Amygdala (tissue), 56 donors: ENCODE measurements at places on chromosomes 16 and 17.

DNA sequence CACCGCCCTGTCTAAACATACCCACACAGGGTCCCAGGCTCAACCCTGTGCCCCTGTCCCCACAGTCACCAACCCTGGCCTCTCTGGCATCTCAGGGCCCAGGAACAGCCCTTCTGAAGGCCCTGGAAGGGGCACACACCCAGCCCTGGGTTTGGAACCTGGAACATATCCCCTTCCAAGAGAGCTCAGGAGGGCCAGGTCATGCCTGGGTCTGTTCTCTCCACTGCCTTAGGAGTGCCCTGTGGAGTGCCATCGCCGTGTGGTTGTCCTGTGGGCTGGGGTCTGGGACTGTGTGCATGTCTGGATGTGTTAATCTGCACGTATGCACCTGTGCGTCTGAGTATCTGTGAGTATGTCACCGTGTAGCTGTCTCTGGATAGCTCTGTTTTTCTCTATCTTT is 45.2 kb upstream of the ACSM2B start:
- no peak for DNase-seq

- no peak for DNase-seq
Observed at GRCh38 chr17:76560877-76561221, 21.0 kb downstream of the PRCD start.

DNA sequence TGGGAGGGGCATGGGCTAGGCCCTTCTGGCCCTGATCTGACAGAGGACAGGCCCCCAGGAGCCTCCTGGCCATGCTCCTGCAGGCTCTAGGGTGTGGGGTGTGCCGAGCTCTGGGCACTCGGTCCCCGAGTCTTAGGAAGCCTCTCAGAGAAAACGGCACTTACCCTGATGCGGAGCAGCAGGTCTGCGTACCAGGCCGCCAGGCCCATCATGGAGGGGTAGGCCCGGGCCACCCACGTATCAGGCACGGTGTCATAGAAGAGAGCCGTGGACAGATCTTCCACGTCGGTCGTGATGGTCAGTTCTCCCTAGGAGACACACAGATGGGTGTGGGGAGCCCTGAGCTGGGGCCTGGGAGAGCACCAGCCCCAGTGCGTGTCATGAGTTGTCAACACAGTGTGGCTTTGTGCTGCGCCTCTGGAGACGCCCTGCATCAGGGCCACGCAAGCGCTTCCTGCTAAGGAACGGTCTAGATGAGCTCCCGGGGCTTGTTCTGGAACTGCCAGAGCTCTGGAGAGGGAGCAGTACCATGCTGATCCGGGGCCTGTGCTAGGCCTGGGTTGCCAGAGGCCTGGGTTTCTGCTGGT is 47.9 kb downstream of the PGS1 start:
- no peak for DNase-seq

DNA sequence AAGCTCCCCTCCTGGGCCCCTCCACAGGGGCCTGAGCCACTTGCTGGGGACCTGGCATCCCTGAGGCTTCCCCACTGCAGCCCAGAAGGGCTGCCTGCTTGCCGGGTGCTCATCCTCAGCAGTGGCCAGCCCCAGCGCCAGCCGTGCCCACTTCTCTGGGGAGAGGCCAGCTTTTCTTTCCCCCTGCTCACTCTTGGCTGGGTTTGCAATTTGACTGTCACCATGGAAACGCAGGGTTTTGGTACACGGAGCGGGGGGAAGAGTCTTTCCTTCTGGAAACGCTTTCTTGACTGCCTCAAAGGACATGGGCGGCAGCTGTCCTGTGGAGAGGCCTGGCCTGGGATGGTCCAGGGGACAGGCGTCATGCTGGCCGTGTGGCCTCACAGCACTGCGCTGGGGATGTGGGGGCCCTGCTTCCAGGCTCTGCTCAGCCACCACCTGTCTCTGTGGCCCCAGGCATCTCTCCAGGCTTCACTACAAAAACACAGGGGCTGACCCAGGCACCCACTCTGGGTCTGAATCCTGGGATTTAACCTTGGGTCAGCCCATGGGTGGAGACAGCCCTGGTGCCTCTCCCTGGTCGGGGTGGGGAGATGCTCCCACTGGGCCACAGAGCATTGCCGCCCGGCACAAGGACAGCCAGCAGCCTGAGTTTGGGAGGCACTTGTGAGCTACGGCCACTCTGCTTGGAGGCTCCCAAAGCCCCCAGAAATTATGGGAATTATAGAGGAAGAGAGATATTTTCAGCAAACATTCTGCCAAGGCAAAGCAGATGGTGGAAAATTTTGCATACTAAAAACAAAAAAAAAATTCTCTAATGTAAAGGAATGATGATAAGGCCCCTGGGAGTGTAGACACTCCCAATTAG is 45.9 kb upstream of the DOC2B start:
- DNase-seq = peak; percentile 31

DNA sequence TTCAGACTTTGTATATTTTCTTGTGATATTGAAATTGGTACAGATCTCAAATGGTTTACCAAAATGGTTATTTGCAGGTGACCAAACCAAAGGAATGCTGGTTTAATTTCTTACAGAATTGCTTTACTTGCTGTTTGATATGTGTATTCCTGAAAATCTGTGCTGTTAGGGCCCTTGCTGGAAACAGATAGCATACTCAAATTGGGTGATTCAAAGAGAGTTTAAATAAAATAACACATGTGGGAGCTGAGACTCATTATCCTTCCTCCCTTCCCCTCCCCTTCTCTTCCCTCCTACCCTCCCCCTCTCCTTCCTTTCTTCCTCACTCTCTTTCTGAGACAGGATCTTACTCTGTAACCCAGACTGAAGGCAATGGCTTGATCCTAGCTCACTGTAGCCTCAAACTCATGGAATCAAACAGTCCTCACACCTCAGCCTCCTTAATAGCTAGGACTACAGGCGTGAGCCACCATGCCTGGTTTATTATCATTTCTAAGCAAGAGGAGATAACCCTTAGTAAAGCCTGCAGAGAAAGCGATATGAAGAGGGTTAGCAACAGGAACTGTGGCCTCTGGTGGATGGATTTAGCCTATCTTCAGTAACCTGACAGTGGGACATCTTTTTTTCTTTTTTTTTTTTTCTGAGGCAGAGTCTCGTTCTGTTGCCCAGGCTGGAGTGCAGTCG is 141.9 kb downstream of the BCAS3 start:
- no peak for DNase-seq

- DNase-seq = no peak
Observed at GRCh38 chr17:1487939-1488825, 4.3 kb downstream of the MYO1C start.

DNA sequence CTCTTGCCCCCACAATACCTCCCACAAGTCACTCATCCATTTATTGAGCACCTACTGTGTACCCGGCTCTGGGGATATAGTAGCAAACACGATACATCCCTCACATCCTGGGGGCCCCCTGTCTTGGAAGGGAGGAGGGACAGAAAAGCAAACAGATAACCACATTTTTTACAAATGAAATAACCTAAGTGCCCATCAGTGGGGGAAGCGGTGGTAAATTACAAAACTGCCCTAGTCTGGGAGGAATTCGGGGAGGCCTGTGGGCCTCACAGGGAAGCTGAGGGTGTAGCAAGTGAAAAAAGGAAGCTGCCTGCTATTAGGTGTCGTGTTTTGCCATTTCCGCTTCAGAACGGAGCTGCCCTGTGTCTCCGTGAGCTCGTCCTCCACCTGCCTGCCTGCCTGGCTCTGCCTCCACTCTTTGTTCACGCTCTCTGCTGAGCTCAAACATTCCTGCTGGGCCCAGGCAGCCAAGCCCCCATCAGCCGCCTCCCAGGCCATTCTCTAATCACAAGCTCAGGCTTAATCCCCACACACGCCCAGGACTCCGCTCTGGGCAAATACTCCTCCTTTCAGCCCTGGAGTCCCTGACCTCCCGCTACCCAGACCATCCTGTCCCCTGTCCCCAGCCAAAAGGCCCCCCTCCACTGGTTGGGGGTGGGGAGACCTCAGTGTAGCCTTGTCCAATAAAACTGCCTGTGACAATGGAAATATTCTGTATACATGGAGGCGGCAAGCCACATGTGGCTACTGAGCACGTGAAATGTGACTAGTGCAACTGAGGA is 10.2 kb upstream of the SEC14L5 start:
- no peak for DNase-seq

DNA sequence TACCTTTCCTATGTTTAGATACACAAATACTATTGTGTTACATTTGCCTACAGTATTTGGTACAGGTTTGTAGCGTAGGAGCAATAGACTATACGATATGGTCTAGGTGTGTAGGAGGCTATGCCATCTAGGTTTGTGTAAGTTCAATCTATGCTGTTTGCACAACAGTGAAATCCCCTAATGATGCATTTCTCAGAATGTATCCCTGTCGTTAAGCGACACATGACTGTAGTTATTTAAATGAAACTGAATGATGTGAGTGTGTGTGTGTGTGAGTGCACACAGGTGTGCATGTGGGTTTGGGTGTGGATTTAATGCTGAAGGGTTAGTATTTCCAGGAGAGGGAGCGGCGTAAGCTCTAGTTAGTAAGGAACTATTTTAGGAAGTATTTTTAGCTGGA is 34.6 kb upstream of the SMIM36 start:
- DNase-seq = no peak
